ENCODE measurements at places on chromosomes 1 and 21.

GRCh38 chr1:10386761-10387676 is 11.8 kb upstream of the PGD start:
- no peak for DNase-seq

DNA sequence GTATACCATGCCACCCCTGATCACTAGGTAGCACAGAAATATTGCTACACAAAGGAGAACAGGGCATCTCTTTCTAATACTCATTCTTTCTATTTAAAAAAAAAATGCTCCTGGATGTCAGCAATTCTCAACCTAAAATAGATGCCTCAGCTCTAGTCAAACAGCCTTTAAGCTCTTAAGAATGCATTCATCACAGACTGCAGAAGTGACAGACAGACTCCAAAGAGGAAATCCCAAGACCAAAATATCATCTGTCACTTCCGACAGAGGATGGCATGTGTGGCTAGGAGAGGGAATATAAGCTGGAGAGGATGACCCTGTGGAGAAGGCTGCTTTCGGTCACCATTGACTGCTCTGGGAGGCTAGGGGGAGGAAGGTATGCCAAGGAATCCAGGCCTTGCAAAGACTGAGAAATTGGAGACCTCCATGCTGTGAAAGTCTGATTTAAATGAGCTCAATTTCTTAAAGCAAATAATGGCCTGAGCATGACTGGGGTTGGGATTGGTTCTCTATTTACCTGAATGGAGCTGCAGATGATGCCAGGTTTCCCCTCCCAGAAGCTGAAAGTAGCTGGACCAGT is 277.4 kb downstream of the BRINP2 start:
- DNase-seq, result no peak

GRCh38 chr1:234825498-234826165 is 215.7 kb upstream of the IRF2BP2 start:
- DNase-seq, result no peak

DNA sequence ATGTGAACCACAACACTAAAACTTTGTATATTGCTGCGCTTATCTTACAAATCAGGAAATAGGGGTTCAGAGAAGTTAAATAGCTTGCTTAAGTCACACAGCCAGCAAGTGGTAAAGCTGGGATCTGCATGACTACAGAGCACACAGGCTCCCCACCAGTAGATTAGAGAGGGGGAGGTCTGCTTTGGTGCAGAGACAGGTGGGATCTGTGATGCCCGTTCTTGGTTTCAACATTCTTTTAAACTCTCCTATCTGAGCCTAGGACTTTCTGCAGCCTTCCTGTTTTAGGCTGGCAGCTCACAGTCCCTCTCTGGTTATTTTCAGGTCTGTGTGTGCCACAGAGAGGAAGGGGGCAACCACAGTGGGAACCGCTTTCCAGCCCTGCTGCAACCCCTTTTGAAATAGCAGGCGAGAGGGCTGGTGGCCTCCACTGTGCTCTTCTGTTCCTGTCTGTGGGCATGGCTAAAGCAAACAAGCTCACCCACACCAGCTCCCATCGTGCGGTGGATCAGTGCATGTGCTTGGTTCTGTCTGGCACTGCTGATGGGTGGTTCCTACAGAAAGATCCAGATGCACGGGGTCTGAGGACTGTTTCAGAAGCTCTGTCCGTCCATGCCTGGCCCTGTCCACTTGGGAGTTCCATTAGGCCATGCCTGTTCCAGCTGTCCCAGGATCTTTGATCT is 1.7 kb upstream of the IL6R start:
- no peak for DNase-seq

DNA sequence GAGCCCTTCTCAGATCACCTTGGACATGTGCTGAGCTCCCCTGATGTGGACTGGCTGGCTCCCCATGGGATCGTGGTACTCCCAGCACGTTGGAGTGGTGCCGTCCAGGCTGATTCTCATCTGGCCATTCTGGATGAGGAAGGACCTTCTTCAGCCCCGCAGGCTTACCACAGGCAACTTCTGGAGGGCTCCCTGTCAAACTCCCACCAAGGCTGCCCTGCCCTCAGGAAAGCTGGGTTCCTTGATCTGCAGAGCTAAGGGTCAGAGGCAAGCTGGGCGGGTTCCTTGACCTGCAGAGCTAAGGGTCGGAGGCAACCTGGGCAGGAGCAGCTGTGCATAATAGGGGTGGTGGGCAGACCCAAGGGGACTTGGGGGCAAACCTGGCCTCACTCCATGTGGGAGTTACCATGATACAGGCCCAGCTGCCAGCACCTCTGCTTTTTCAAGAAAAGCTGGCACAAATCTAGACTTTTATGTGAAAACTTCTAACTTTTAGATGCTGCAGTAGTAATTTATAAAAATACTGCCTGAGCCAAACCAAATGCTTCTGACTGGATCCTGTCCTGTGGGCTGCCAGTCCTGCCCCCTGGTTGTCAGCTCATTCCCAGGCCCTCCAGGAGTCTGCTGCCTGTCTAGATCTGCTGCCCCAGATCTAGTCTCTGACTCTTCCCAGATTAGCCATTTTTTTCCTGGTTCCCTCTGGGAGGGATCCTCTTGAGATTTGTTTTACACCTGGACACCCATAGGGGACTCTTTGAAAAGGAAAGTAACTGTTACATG is 5.6 kb upstream of the THEM5 start:
- DNase-seq, result no peak

DNA sequence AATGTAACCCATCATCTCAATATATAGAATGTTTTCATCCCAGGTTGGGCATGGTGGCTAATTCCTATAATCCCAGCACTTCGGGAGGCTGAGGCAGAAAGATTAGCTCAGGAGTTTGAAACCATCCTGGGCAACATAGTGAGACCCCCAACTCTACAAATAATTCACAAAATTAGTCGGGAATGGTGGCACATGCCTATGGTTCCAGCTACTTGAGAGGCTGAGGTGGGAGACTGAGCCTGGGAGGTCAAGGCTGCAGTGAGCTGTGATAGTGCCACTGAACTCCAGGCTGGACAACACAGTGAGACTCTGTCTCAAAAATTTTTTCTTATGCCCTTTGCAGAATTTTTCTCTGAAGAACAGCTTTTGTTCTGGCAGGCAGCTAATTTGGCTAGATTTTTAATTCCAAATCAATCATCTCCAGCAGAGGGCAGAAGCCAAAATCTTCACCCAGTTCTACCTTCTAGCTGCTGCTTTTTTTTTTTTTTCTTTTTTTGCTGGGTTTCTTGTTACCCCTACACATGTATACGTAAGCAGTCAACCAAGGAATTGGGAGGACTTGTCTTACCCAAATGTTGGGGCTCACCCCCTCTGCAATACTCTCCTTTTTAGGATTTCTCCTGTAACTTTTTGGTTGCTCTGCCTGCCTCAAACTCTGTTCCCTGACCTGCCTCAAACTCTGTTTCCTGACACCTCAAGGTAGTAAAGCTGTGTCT is 2.7 kb upstream of the RAD54L start:
- DNase-seq, result no peak

- no peak for DNase-seq
These were observed 209.8 kb downstream of the DISC1 start for GRCh38 chr1:231836227-231836893.

DNA sequence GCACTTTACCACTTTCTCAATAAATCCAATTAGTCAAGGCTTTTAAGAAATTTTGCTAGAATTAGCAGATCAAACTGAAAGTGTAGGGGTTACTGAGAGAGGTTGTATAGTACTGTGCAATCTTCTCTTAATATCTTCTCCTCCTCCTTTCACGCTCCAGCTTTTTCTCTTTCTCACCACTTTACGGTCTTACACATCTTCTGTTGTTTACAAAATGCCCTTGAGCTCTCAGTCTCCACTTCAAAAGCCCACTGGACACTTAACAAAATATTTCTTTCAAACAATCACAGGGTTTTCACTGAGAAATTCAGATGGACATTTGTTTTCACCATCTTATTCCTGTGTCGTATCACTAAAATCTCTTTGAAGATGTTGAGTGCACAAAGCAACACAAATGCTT is 678.2 kb downstream of the ADGRL2 start:
- no peak for DNase-seq

- DNase-seq, result no peak
These were observed 70.9 kb upstream of the SAMSN1 start for GRCh38 chr21:14617040-14617393.

DNA sequence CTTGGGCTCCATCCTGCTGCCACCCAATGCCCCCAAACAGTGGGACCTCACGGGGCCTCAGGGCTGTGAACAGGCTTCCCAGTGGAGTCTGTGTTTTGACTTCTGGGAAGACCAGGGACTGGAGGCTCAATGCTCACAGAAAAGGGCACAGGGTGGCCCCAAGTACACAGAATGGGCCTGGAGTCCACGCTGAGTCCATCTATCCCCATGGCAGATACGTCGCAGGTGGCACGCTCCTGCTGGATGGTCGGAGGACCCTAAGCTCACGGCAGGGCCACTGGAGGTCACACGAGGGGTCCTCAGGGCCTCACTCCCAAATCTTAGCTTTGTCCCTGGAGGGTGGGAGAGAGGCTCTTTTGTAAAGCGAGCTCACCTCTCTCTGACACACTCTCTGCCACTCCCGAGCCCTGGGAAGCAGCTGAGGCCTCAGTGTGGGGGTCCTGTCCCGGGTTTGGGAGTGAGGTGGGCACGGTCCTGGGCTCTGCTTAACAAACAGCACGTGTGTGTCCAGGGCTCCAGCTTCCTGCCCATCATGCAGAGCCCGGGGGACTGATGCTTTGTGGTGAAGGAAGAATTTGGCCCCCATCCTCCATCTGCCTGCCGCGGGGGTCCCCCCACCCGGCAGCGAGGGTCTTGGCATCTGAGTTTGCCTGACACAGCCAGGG is 27.2 kb upstream of the TTC34 start:
- DNase-seq, result no peak

GRCh38 chr1:206591226-206591625 is 21.0 kb downstream of the EIF2D start:
- DNase-seq, result no peak

DNA sequence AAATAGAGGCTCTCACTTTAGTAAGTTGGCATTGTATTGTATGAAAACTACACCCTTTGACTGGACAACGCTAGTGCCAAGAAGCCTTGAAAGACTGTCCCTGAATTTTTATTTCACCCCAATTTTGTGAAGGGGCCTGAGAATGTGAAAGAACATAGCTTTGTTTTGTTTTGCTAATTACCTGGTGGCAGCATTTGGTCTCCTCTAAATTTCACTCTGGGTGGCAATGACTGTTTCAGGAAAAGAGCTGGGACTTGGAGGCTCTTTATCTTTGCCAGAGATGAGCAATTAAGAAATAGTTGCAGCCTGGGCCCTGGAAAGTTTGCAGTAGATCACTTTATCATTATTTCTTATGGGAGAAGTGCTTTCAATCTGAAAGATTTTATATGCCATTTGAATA is 117.6 kb downstream of the KCNK2 start:
- DNase-seq, result no peak

GRCh38 chr1:38336961-38337360 is 290.4 kb upstream of the POU3F1 start:
- DNase-seq, result no peak

GRCh38 chr1:227844320-227845146 is 29.1 kb downstream of the PRSS38 start:
- DNase-seq, result no peak

DNA sequence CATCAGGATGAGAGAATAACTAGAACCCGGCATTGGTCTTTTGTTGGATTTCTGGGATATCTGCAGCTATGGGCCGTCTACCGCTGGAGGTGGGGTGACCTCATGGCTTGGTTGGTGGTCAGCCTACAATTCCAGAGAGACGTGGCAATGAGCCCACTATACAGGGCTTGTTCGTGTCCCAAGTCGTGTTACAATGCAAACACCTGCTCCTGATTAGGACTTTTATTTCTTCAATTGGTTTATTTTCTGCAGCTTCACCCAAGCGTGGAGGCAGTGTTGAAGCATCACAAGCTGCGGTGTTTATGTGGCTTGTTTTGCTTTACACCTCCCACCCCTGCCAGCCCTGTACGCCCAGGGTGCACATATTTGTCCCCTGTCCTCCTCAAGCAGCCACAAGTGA is 211.7 kb upstream of the TMEM51 start:
- DNase-seq, result no peak

DNA sequence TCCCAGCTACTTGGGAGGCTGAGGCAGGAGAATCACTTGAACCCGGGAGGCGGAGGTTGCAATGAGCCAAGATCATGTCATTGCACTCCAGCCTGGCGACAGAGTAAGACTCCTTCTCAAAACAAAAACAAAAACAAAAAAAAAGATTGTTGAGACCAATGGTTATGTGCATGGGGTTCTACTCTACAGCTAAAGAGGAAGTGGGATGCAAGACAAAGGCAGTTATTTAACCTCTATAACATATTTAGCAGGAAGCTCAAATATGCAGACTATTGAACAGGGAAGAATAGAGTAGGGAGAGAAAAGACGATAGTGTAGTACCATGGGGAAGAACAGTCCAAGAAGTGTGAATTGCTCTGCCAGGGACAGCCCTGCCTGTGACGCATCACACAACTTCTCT is 227.7 kb downstream of the SMYD3 start:
- no peak for DNase-seq

GRCh38 chr21:26925636-26926035 is 41.3 kb downstream of the ADAMTS5 start:
- DNase-seq, result no peak

- DNase-seq, result no peak
These were observed 1.2 kb downstream of the NHLH2 start for GRCh38 chr1:115839679-115840237.

DNA sequence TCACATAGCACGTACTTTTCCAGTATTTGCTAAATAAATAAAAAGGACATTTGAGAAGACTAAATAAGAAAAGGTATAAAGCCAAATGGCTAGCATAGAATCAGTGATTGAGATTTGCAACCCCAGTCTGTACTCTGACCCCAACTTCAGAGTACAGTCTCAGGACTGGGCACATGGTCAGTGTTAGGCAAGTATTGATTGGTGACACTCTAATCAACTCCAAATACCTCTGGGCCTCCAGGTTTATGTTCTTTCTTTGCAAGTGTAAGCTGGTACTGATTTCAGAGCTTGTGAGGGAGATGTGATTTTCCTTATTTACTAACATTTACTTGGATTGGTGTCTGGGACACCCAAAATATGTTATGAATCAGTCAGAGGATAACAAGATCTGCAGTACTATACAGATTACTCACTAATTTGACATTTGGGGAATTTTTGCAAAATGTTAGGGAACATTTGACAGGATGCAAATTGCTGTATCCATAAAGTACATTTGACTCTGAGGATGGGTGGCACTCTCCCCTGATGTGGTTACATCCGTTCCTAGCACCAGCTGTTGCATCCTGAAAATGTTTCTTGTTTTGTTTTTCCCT is 34.2 kb downstream of the LMO4 start:
- no peak for DNase-seq

- DNase-seq, result no peak
These were observed 53.3 kb upstream of the SEC16B start for GRCh38 chr1:178023181-178023618.

- no peak for DNase-seq
These were observed 198.1 kb upstream of the TMEM51 start for GRCh38 chr1:14955402-14955801.

GRCh38 chr1:22186311-22186710 is 43.4 kb upstream of the WNT4 start:
- DNase-seq, result no peak
